Transverse colon (tissue), 4 donors: ENCODE measurements at places on chromosomes 7 and 10. TPM values are rescaled to one million over a fixed set of nuclear protein-coding genes. Genes with fewer than 3 reads are reported as not detected.

TRPV6 gene
- not detected for total RNA-seq

RPEL1 gene
- not detected for total RNA-seq

AKR1D1 gene
- total RNA-seq = not detected

GRCh38 chr10:132676193-132676891, 109.6 kb downstream of the NKX6-2 start:
- H3K27me3 ChIP-seq = no peaks in the 10 kb centered on the region
- DNase-seq = no peak
- H3K4me3 ChIP-seq = no peak overlapping the region
- H3K36me3 ChIP-seq = no peaks in the 10 kb centered on the region
- H3K4me1 ChIP-seq = no peaks in the 10 kb centered on the region

DNA sequence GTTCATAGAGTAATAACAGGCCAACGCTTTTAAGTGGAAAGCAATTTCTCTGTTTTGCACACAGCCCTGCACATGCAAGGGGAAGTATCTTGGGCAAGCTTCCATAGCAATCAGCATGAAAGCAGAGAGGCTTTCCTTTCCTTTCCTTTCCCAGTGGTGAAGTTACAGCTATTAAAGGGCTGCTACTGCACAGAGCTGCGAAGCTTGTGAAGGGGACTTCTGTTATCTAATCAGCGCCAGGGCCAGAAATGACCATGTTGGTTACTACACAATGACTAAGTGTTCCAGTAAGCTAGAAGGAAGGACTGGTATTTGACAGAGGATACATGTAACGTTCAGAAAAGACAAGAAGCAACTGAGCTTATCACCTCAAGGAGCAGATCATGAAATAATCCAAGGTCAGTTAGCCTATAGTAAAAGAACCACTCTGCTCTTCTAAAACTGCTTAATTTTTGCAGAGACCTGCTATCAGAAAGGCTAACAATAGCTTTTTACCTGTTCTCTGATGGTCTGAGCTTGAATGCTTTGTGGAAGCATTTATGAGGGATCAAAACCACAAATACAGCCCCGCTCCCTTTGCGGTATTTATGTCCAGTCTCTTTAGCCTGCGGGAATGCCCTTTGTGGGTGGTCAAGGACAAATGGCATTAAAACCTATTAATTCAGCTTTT, 45.9 kb downstream of the SGMS1 start:
- peak overlapping the region; percentile 26 for H3K27ac ChIP-seq
- no peaks in the 10 kb centered on the region for H3K27me3 ChIP-seq
- H3K36me3 ChIP-seq = no peaks in the 10 kb centered on the region
- H3K4me3 ChIP-seq = no peak overlapping the region
- peaks cover 46% of the 10 kb centered on the region for H3K4me1 ChIP-seq
- peak; percentile 26 for DNase-seq

- H3K27ac ChIP-seq = no peak overlapping the region
- H3K4me3 ChIP-seq = no peak overlapping the region
- no peaks in the 10 kb centered on the region for H3K4me1 ChIP-seq
- H3K36me3 ChIP-seq = no peaks in the 10 kb centered on the region
Measured at GRCh38 chr10:87882555-87883294, 19.3 kb downstream of the PTEN start.

DNA sequence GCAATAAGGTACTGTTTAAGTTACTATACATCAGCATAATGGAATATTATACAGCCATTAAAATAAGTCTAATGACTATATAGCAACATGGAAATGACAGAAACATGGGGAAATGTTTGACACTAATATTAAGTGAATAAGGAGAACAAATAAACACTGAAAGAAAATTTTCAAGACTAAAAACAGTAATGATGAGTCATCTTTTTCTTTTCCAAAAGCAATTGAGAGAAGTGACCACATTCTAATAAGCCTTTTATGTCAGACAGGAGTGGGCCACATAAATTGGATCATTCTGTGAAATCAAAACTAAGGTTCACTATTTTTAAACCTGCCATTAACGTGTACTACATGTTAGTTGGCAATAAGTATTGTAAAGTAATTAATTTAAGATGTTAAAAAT, 187.5 kb downstream of the AHR start:
- H3K27me3 ChIP-seq = no peaks in the 10 kb centered on the region
- H3K4me3 ChIP-seq = no peak overlapping the region
- no peak overlapping the region for H3K27ac ChIP-seq
- no peaks in the 10 kb centered on the region for H3K4me1 ChIP-seq
- H3K36me3 ChIP-seq = no peaks in the 10 kb centered on the region
- DNase-seq = no peak

GRCh38 chr10:109701633-109702215, 221.6 kb downstream of the XPNPEP1 start:
- H3K4me1 ChIP-seq = peaks cover 8% of the 10 kb centered on the region
- no peaks in the 10 kb centered on the region for H3K36me3 ChIP-seq
- peak overlapping the region; percentile 72 for H3K27ac ChIP-seq
- no peaks in the 10 kb centered on the region for H3K27me3 ChIP-seq
- no peak overlapping the region for H3K4me3 ChIP-seq
- DNase-seq = peak; percentile 37

DNA sequence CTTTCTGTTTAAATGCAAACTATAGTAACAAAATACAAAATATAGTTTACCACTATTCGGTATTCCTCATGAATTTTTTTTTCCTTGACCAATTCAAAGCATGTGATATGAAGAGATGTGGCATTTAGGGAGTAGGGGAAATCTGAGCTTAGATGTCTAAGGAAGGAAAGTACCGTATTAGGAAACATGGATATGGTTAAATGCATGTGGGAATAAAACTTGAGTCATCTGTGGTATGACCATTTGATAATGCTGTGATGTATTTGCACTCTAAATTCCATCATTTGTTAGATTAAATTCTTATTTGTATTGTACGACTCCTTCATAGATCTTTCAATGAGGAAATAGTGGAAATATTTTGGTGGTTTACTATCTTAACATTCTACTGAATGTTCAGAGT, 19.7 kb downstream of the AHR start:
- no peaks in the 10 kb centered on the region for H3K4me1 ChIP-seq
- no peak for DNase-seq
- no peaks in the 10 kb centered on the region for H3K36me3 ChIP-seq
- no peak overlapping the region for H3K4me3 ChIP-seq
- H3K27me3 ChIP-seq = no peaks in the 10 kb centered on the region

DNA sequence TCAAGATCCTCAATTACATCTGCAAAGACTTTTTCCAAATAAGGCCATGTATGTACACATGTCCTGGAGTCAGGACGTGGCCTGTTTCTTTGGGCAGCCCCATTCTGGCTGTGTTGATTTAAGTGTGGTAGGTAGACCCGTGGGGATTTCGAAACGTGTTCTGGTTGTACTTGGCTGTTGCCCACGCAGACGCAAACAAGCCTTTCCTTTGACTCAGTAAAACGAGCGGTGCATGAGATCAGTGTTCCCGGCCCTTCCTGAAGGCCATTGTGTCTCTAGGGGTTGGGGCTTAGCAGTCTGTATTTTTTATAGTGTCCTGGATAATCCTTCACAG, 64.8 kb upstream of the DNAJB6 start:
- H3K4me1 ChIP-seq = peaks cover 21% of the 10 kb centered on the region
- H3K27me3 ChIP-seq = no peaks in the 10 kb centered on the region
- H3K27ac ChIP-seq = peak overlapping the region; percentile 50
- no peak overlapping the region for H3K4me3 ChIP-seq

DNA sequence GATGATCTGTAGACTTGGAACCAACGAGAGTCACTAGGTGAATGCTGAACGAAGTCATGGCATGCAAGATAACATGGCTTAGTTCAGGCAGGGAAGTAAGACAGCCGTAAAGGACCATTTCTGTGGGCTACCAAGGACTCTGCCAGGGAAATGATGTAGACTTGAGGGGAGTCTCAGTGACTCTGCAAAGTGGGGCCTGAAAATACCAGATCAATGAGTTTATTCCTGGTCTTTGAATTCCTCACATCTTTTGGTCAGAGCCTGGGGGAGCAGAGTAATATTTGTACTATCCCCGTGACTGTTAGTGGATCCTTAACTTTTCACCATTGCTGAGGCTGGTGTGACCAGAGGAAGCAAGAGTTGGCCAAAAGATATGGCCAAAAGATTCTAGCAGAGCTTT, 60.7 kb upstream of the INHBA start:
- no peak overlapping the region for H3K4me3 ChIP-seq
- no peaks in the 10 kb centered on the region for H3K36me3 ChIP-seq
- no peak overlapping the region for H3K27ac ChIP-seq
- H3K27me3 ChIP-seq = no peaks in the 10 kb centered on the region
- DNase-seq = no peak
- no peaks in the 10 kb centered on the region for H3K4me1 ChIP-seq

GRCh38 chr10:71455035-71455434, 58.3 kb downstream of the CDH23 start:
- no peaks in the 10 kb centered on the region for H3K27me3 ChIP-seq
- no peak for DNase-seq
- H3K36me3 ChIP-seq = no peaks in the 10 kb centered on the region
- H3K4me1 ChIP-seq = no peaks in the 10 kb centered on the region
